PC-9 (cell line): ENCODE measurements at places on chromosomes 11 and 22. TPM values are rescaled to one million over a fixed set of nuclear protein-coding genes. Genes with fewer than 3 reads are reported as not detected.

GRCh38 chr11:34335331-34335730 lies 22.5 kb downstream of the ABTB2 start:
- H3K36me3 ChIP-seq = no peaks in the 10 kb centered on the region
- H3K4me3 ChIP-seq = no peak overlapping the region
- no peaks in the 10 kb centered on the region for H3K27me3 ChIP-seq
- H3K4me1 ChIP-seq = peaks cover 74% of the 10 kb centered on the region
- no peak for DNase-seq
- H3K27ac ChIP-seq = no peak overlapping the region

GRCh38 chr22:26912655-26913345 lies 255.4 kb downstream of the MIAT start:
- H3K36me3 ChIP-seq = no peaks in the 10 kb centered on the region
- H3K4me3 ChIP-seq = no peak overlapping the region
- no peak overlapping the region for H3K27ac ChIP-seq
- no peak for DNase-seq

DNA sequence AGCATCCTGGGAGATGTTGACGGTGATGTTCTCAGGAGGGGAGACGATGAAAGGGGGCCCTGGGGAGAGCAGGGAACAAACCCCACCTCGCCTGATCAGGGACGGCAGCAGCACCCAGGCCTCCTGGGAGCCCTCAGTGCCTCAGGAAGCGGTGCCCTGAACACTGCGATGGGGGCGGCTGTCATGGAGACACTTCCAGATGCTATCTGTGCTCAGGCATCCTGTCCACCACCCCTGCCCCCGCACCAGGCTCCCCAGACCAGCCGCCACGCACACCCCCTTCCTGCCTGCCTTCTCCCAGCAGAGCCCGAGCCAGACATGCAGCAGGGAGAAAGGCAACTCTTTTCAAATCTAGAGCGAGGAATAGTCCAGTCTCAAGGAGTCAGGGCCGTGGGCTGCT lies 20.6 kb downstream of the IGSF9B start:
- H3K4me1 ChIP-seq = no peaks in the 10 kb centered on the region
- H3K36me3 ChIP-seq = no peaks in the 10 kb centered on the region
- DNase-seq = no peak
- H3K27me3 ChIP-seq = peaks cover 83% of the 10 kb centered on the region
- no peak overlapping the region for H3K4me3 ChIP-seq
- H3K27ac ChIP-seq = no peak overlapping the region

DNA sequence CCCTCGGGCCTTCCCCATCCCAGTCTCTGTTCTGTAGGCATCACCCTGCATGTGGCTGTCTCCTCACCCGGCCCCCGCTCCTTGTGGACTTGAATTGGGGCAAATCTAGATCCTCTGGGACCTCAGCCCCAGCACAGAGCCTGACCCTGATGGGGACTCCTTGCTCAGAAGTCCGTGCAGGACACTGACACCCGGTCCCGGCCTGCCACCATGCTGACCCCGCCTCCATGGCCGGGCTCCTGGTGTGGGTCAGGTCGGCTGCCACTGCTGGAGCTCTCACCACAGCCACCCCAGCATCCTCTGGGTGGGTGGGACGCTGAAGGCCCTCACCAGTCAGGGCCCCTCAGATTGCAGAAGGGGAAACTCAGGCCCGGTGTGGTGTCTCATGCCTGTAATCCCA lies 1.8 kb downstream of the IGLL1 start:
- H3K4me1 ChIP-seq = no peaks in the 10 kb centered on the region
- no peak for DNase-seq
- no peak overlapping the region for H3K27ac ChIP-seq
- peaks cover 83% of the 10 kb centered on the region for H3K27me3 ChIP-seq
- no peaks in the 10 kb centered on the region for H3K36me3 ChIP-seq

GRCh38 chr11:118252688-118253087 lies 523 bp upstream of the MPZL3 start:
- H3K27me3 ChIP-seq = no peaks in the 10 kb centered on the region
- peak overlapping the region; percentile 88 for H3K27ac ChIP-seq
- peaks cover 26% of the 10 kb centered on the region for H3K4me1 ChIP-seq
- peaks cover 5% of the 10 kb centered on the region; the same call in 1 of the 2 replicates for H3K36me3 ChIP-seq
- no peak for DNase-seq
- H3K4me3 ChIP-seq = peak overlapping the region; percentile 72

GRCh38 chr11:22084564-22084963 lies 108.3 kb upstream of the ANO5 start:
- no peaks in the 10 kb centered on the region for H3K27me3 ChIP-seq
- no peaks in the 10 kb centered on the region for H3K4me1 ChIP-seq
- no peak for DNase-seq
- no peak overlapping the region for H3K27ac ChIP-seq

PITPNB gene
- total RNA-seq = 37.1 and 49.6 TPM in 2 replicates

SRSF8 gene
- 22.9 and 24.2 TPM in 2 replicates for total RNA-seq

APOBEC3B gene
- 66.5 and 83.6 TPM in 2 replicates for total RNA-seq
